Head of caudate nucleus (tissue), 42 donors: ENCODE measurements at places on chromosomes 1 and 21.

DNA sequence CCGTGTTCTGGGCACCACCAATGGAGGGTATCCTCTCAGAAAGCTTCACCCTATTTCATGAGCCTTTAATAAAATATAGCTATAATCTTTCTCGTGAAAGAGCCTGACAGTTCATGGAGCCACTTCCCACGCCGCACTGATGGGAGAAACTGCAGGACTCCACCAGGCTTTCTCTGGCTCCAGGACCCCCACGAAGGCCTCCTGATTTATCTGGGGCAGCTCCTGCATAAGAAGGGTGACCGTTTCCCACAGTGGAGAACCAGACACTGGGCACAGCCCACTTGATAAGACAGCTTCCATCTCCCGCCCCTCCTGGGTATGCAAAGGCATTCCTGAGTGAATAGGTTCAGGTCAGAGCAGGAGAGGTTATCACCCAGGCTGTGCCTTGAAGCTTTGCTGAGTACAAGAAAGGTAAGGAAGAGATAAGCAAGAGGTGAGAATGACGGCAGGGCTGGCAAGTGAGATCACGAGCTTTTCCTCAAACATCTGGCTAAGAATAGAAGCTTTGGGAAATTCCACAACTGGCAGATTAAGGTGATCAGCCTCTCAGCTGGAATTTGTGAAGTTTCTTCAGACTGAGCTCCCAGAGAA is 499.8 kb downstream of the KIF26B start:
- DNase-seq: no peak

- no peak for DNase-seq
These were observed 134.7 kb downstream of the KAZN start for GRCh38 chr1:14733048-14733778.

- DNase-seq: no peak
These were observed 45.3 kb upstream of the C1orf105 start for GRCh38 chr1:172375211-172375631.

- no peak for DNase-seq
These were observed 86.1 kb downstream of the TGFBR3 start for GRCh38 chr1:91799863-91800262.

- no peak for DNase-seq
These were observed 4.6 kb upstream of the DDOST start for GRCh38 chr1:20665726-20666125.

DNA sequence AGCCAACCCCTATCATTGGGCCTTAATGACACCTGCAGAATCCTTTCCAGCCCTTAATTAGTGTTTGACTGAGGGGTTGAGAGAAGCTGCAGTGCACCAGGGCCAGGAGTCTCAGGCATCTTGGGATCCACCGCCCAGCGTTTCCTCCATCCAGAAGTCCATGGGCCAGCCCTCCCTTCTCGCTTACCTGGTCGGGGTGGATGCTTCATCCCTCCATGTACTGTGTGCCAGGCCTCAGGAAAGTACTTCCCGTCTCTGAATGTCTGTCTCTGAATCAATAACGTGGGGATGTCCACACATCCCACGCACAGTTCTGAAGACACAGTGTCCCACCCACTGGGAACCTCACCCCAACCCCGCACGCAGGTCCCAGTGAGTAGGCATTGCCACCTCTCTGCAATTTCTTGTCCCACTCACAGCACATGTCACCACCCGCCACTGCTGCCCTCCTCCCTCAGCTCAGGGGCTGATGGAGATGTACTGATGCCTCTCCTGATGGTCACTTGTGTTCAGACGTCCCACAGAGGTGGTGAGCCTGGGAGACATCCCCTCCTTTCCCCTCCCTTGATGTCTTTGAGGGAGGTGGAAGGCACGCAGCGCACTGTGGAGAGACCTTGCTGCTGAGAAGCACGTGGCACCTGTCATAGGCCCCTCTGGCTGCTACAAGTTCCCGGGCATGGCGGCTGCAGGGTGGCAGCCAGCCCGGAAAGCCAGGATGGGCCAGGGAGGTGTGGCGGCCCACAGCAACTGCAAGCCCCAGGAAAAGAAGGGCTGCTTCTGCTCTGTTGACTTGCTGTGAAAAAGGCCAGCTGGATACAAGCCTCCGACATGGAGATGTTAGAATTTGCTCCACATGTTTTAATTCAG is 29.4 kb upstream of the PRSS38 start:
- no peak for DNase-seq

GRCh38 chr1:239044829-239045228 is 341.5 kb upstream of the CHRM3 start:
- DNase-seq: no peak
